Thymus (tissue), 14 donors: ENCODE measurements at places on chromosomes 2 and 18. TPM values are rescaled to one million over a fixed set of nuclear protein-coding genes. Genes with fewer than 3 reads are reported as not detected.
A peak's percentile ranks its signal among the peaks of the same experiment; 100 is the strongest.

CEBPZOS gene
- total RNA-seq: 23.2 TPM

GRCh38 chr2:30741576-30741975 lies 65.7 kb downstream of the CAPN13 start:
- H3K4me1 ChIP-seq: no peaks in the 10 kb centered on the region
- no peaks in the 10 kb centered on the region for H3K36me3 ChIP-seq
- H3K27ac ChIP-seq: no peak overlapping the region
- no peak overlapping the region for H3K4me3 ChIP-seq

ALPP gene
- 0.09 TPM for total RNA-seq

DNA sequence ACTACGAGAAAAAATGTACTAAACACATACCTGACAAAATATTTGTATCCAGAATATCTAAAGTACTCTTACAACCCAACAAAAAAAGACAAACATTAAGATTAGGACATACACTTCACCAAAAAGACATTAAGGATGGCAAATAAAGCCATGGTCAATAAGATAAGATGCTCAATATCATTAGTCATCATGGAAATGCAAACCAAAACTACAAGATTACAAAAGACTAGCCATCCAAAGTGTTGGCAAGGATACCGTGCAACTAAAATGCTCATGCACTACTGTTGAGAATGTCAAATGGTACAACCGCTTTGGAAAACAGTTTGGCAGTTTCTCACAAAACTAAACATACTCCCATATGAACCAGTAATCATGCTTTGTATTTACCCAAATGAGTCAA lies 29.7 kb downstream of the MAP3K2 start:
- DNase-seq: no peak
- no peaks in the 10 kb centered on the region for H3K4me1 ChIP-seq
- no peak overlapping the region for H3K27ac ChIP-seq
- H3K27me3 ChIP-seq: no peaks in the 10 kb centered on the region

- H3K4me1 ChIP-seq: no peaks in the 10 kb centered on the region
- no peaks in the 10 kb centered on the region for H3K27me3 ChIP-seq
- no peak for DNase-seq
- H3K4me3 ChIP-seq: no peak overlapping the region
- H3K36me3 ChIP-seq: no peaks in the 10 kb centered on the region
- peak overlapping the region; percentile 57 for H3K27ac ChIP-seq
Measured at GRCh38 chr18:46387441-46388131, 269.4 kb downstream of the LOXHD1 start.

GRCh38 chr18:69021211-69021805 lies 223.4 kb downstream of the CCDC102B start:
- H3K36me3 ChIP-seq: no peaks in the 10 kb centered on the region
- H3K4me1 ChIP-seq: no peaks in the 10 kb centered on the region
- no peak overlapping the region for H3K27ac ChIP-seq
- no peak overlapping the region for H3K4me3 ChIP-seq
- DNase-seq: no peak

SP140 gene
- total RNA-seq: 6.6 TPM

DNA sequence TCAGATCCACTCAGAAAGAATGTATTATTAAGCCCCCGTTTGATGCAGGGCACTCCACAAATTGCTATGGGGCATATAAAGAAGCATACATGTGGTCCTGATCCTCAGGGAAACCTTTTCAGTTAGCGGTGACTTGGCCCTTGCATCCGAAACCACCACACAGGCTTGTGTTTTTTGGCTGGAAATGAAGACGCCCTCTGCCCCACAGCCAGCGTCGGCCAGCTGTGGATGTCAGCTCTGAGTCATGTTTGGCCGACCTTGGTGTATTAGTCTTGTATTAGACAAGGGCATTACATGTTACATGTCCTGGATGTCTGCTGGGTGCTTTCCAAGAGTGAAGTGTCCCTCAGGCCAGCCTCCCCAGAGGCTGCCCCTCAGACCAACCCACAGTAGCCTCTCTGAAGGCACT lies 107.6 kb upstream of the MAP3K20 start:
- DNase-seq: no peak
- H3K27ac ChIP-seq: peak overlapping the region; percentile 100
- no peak overlapping the region for H3K4me3 ChIP-seq

- H3K4me3 ChIP-seq: no peak overlapping the region
- no peaks in the 10 kb centered on the region for H3K36me3 ChIP-seq
- H3K27me3 ChIP-seq: no peaks in the 10 kb centered on the region
- H3K27ac ChIP-seq: peak overlapping the region; percentile 8
- H3K4me1 ChIP-seq: no peaks in the 10 kb centered on the region
- no peak for DNase-seq
Measured at GRCh38 chr18:63079114-63079513, 240.5 kb downstream of the BCL2 start.

DNA sequence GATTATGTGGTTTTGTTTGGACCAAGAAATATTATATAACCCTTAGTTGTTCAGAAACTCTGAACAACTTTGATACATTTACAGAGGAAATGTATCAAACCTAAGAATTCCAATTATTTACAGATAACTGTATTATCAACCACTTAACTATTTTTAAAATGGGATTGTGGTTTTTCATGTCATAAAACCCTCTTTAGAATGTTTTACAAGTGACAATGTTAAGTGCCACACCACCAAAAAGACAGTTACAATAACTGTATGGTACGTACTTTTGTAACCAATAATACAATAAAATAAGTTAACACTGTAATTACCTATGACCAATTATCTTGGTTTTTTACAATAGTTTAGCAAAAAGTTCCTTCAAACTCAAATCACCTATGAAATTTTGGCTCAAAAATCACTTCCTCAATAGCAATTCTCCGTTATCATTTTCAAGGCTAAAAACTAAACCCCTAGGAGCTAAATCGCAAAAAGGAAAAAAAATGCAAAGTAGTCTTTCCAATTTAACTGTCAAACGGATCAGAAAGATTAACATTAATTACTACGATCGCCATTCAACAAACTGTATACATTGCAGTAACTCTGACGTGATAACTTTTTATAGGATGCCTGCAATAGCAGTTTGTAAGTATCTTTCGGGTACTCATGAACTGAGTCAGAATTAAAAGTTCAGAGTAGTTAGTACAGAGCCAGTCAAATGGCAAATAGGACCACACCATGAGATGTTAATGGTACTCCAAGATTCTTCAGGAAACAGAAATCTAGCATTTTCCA lies 1.5 kb downstream of the ROCK1 start:
- H3K36me3 ChIP-seq: no peaks in the 10 kb centered on the region
- no peak for DNase-seq
- H3K27ac ChIP-seq: peak overlapping the region; percentile 96
- H3K4me1 ChIP-seq: peaks cover 4% of the 10 kb centered on the region

DNA sequence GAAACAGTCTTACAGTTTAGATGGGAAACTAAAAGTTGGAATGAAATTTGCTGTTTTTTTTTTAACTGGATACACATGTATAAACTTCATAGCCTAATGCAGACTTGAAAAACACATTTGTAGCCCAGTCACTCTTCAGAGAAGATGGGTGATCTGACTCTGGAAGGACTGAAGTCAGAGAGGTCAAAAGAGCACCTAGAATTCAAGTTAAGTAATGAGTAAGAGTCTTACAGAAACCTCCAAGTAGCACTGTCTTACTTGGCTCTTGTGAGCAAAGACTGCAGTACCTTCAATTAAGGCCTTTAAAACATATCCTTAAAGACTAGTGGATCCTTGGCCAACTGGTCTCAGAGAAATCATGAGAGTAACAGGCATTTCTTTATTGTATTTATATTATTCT lies 41.9 kb downstream of the TRAPPC8 start:
- no peak for DNase-seq
- no peaks in the 10 kb centered on the region for H3K4me1 ChIP-seq
- peaks cover 15% of the 10 kb centered on the region for H3K36me3 ChIP-seq
- H3K27me3 ChIP-seq: no peaks in the 10 kb centered on the region
- H3K27ac ChIP-seq: no peak overlapping the region

GRCh38 chr2:22444281-22444680 lies 940.7 kb upstream of the KLHL29 start:
- no peak for DNase-seq
- H3K36me3 ChIP-seq: no peaks in the 10 kb centered on the region
- H3K27me3 ChIP-seq: no peaks in the 10 kb centered on the region
- H3K4me1 ChIP-seq: no peaks in the 10 kb centered on the region
- H3K27ac ChIP-seq: no peak overlapping the region

FAP gene
- total RNA-seq: 1.5 TPM

ZNF396 gene
- total RNA-seq: 1.7 TPM
